ENCODE measurements at places on chromosomes 12 and 14. TPM values are rescaled to one million over a fixed set of nuclear protein-coding genes. Genes with fewer than 3 reads are reported as not detected.

DNA sequence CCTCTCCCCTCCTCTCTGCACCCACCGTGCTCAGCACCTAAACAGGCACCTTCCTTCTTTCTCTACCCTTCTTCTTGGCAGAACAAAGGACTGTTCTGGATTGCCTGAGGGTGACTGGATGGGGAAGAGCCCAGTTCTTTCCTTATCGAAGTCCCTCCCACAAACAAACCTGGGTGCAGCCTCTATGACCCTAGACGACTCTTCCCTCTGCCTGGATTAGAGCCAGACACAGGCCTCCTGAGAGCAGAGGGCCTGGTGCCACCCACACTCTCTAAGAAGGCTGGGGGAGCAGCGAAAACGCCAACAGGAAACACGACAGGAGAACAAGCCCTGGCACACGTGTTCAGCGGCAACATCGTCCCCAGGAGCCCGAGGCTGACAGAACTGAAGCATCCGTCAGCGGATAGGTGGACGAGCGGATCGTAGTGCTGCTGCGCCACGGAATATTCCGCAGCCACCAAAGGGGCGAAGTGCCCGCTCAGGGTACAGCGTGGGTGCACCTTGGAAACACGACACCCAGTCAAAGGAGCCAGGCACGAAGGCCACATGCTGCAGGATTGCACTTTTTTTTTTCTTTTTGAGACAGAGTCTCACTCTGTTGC, 38.0 kb downstream of the RIMBP2 start:
- H3K36me3 ChIP-seq, result no peaks in the 10 kb centered on the region
- no peaks in the 10 kb centered on the region for H3K27me3 ChIP-seq
- DNase-seq, result no peak

DNA sequence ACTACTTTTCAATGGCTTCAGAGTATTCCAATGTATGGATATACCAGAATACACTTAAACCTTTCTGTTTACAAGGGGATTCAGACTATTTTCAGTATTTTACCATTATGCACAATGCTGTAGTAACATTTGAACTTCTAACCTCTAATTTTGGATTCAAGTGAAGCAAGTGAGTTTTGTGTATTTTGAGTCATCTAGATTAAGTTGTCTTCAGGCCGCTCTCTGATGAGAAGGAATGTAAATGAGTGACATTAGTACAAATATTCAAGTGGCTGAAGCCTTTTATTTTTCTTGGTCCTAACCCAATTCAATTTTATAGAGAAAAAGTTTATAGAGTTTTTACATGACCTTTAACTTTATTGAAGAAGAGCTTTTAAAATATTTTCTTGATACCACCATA, 125.6 kb downstream of the PDE3A start:
- DNase-seq, result no peak
- no peak overlapping the region for H3K27ac ChIP-seq
- no peak overlapping the region for H3K4me3 ChIP-seq
- no peaks in the 10 kb centered on the region for H3K36me3 ChIP-seq
- H3K27me3 ChIP-seq, result no peaks in the 10 kb centered on the region

- H3K36me3 ChIP-seq, result no peaks in the 10 kb centered on the region
- no peaks in the 10 kb centered on the region for H3K4me1 ChIP-seq
- no peak overlapping the region for H3K4me3 ChIP-seq
- H3K27ac ChIP-seq, result no peak overlapping the region
These were observed 47.1 kb downstream of the KIF21A start for GRCh38 chr12:39395866-39396265.

DNA sequence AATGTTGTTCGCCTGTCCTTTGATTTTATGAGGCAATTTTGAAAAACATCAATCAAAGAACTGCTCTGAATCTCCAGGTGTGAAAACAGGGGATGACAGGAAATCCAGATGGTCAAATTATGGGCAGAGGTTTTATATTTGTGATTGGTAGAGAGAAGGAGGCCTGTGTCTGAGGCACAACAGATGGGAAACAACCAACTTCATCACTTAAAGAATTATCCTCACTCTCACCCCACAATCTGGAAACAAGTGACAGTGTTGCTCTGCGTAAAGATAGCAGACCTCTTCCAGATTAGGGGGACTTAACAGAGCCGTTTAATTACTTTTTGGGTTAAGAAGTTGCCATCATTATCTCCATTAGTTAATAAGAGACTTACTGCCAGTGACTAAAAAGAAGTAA, 64.1 kb upstream of the EGLN3 start:
- H3K36me3 ChIP-seq, result no peaks in the 10 kb centered on the region
- H3K4me1 ChIP-seq, result peaks cover 9% of the 10 kb centered on the region
- DNase-seq, result no peak
- H3K4me3 ChIP-seq, result no peak overlapping the region

GRCh38 chr12:3281588-3282383, 204.6 kb downstream of the TSPAN9 start:
- no peaks in the 10 kb centered on the region for H3K27me3 ChIP-seq
- H3K36me3 ChIP-seq, result peaks cover 55% of the 10 kb centered on the region
- H3K4me3 ChIP-seq, result no peak overlapping the region

DNA sequence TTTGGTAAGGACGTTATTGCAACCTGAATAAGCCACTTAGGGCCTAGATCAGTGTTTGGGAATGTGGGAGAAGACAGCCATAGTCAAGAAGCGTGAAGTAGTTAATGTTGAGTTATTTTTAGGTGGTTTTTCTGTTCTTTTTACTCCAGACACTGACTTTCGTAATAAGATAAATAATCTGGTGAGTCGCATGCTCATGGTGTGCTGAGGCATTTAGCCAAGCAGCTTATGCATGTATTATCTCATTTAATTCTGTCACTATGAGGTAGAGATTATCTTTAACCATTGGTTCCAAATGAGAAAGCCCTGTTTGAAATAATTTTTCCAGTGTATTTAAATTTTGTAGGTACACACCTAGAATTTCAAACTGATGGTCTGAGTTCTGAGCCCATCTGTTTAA, 67.3 kb downstream of the RCOR1 start:
- no peak for DNase-seq
- H3K27me3 ChIP-seq, result no peaks in the 10 kb centered on the region
- H3K4me1 ChIP-seq, result peaks cover 17% of the 10 kb centered on the region
- no peak overlapping the region for H3K4me3 ChIP-seq
- no peaks in the 10 kb centered on the region for H3K36me3 ChIP-seq
- H3K27ac ChIP-seq, result no peak overlapping the region

DNA sequence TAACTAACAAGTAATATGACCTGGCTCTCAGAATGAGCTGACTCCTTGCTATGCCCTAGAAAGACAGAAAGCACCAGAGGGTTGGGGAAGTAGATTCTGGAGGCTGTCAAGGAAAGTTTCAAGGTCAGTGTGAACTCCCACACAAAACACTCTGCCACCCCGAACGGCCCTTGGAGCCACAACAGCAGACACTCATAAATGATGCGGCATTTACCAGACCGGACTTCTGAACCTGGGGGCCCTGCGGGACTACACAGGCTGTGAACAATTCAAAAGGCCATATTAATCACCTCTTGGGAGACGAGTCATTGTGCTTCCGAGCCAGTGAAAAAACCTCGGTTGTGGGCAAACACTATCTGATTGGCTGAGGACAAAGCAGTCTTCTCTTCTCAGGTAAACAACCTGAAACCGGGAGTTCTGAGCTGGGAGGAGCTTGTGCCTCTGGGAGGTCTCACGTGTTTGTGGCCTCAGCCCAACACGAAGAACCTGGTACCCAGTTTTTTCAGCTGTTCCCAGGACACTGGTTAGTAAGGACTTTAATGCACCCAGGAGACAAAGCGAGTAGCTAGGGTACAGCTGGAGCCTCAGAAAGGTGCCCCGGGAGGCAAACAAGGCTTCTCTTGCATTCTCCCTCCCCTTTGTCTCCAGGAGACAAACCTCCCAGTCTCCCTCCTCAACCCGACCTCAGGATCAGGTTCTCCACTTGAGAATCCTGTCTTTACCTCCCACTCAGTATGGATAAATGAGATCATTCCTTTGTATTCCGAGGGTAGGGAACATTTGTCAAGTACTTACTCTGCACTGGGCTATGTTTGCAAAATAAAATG, 35.3 kb downstream of the VWF start:
- H3K4me1 ChIP-seq, result peaks cover 44% of the 10 kb centered on the region
- H3K27me3 ChIP-seq, result no peaks in the 10 kb centered on the region
- no peak overlapping the region for H3K27ac ChIP-seq
- no peak overlapping the region for H3K4me3 ChIP-seq

- H3K27ac ChIP-seq, result no peak overlapping the region
- H3K4me3 ChIP-seq, result no peak overlapping the region
- peaks cover 13% of the 10 kb centered on the region for H3K36me3 ChIP-seq
These were observed 144.6 kb downstream of the TTC7B start for GRCh38 chr14:90671382-90672234.

- DNase-seq, result no peak
- peaks cover 38% of the 10 kb centered on the region for H3K27me3 ChIP-seq
- peaks cover 29% of the 10 kb centered on the region for H3K4me1 ChIP-seq
These were observed 7.2 kb upstream of the GPR132 start for GRCh38 chr14:105072381-105072861.

GRCh38 chr12:117749431-117749830, 219.4 kb downstream of the KSR2 start:
- no peak overlapping the region for H3K27ac ChIP-seq
- H3K4me1 ChIP-seq, result no peaks in the 10 kb centered on the region
- H3K27me3 ChIP-seq, result peaks cover 4% of the 10 kb centered on the region
- no peaks in the 10 kb centered on the region for H3K36me3 ChIP-seq
- H3K4me3 ChIP-seq, result no peak overlapping the region

DNA sequence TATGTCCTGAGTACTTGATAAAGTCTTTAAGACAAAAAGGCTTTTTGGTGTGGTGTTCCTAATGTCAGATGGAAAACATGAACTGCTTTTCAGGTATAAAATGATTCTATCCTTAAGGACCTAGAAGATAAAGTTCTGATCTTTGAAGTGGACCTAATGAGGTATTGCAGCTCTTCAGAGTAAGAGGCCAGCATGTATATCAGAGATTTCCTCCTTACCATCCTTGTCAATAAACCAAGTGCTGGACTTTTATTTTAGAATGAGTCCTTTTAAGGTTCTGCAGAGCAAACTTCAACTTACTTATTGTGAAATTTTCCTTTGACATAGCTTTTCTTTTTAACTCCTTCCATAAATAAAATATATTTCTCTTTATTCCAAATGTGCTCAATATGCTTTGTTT, 50.1 kb downstream of the UNC79 start:
- H3K27ac ChIP-seq, result no peak overlapping the region
- H3K4me1 ChIP-seq, result no peaks in the 10 kb centered on the region
- no peak overlapping the region for H3K4me3 ChIP-seq
- peaks cover 2% of the 10 kb centered on the region for H3K27me3 ChIP-seq
- H3K36me3 ChIP-seq, result no peaks in the 10 kb centered on the region
- no peak for DNase-seq

GRCh38 chr14:36773558-36773957, 111.9 kb downstream of the PAX9 start:
- H3K27me3 ChIP-seq, result no peaks in the 10 kb centered on the region
- DNase-seq, result no peak
- no peak overlapping the region for H3K27ac ChIP-seq
- no peaks in the 10 kb centered on the region for H3K36me3 ChIP-seq

DNA sequence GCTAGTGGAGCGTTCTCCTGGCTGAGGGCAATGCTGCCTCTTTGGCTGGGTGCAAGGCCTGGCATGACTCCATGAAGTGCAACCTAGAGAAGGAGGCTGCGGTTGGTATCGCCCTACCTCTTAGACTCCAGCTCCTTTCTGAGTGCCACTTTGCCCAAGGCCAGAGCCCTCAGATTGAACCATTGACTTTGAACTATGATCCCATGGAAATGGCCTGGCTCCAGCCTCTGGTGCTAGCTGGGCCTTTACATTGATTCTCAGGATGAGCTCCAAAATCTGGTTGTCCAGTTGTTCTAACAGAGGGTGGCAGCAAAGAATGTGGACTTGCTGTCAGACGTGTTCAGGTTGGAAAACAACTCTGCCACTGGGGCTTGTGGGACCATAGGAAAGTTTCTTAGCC, 16.1 kb upstream of the SMOC1 start:
- H3K4me1 ChIP-seq, result no peaks in the 10 kb centered on the region
- H3K4me3 ChIP-seq, result no peak overlapping the region
- H3K27ac ChIP-seq, result no peak overlapping the region
- H3K36me3 ChIP-seq, result no peaks in the 10 kb centered on the region

- no peak for DNase-seq
- no peak overlapping the region for H3K4me3 ChIP-seq
- peaks cover 63% of the 10 kb centered on the region for H3K36me3 ChIP-seq
- H3K27ac ChIP-seq, result no peak overlapping the region
These were observed 49.6 kb downstream of the HNRNPC start for GRCh38 chr14:21219561-21220111.

DNA sequence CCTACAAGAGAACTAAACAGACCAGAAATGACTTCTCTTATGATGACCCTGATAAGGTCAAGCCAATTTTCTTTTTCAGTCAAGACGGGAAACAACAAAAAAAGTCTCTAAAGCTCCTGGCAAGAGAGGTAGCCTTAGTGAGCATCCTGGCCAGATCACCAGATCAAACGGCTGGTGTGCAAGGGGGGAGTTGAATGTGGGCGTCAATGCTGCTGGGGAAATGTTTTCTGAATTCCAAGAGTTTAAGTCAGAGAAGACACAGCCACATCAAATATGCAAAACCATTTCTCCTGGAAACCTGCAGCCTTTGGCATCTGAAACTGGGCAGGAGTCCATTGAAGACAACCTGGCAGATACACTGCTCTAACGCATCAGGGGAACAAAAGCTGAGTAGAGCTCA, 16.0 kb upstream of the SELPLG start:
- peaks cover 2% of the 10 kb centered on the region for H3K4me1 ChIP-seq
- H3K27me3 ChIP-seq, result no peaks in the 10 kb centered on the region
- H3K36me3 ChIP-seq, result peaks cover 92% of the 10 kb centered on the region
- no peak overlapping the region for H3K4me3 ChIP-seq
- no peak for DNase-seq

DNA sequence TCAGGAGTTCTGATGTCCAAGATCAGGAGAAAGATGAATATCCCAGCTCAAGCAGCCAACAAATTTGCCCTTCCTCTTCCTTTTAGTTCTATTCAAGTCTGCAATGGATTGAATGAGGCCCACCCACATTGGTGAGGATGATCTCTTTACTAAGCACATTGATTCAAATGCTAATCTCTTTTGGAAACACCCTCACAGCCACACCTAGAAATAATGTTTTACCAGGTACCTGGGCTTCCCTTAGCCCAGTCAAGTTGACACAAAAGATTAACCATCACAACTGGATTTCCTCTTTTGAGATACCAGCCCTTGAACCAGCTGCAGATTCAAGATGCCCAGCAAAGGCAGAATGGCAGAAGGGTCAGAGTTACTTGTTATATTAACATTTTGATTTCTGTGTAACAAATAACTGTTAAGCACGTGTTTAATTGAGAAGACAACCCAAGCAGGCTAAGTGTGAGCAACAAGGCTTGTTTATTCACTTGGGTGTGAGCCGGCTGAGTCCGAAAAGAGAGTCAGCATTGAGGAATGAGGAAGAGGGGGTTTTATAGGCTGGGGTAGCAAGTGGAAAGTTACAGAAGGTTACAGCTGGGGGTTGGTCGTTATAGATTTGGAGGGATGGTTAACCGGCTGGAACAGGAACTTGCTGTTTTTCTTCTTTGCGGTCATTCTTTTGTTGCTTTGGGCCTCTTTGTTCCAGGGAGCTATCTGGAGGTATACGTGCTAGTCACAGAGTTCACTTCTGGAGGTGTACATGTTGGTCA, 180.3 kb downstream of the EMP1 start:
- H3K4me1 ChIP-seq, result no peaks in the 10 kb centered on the region
- H3K27me3 ChIP-seq, result no peaks in the 10 kb centered on the region
- H3K27ac ChIP-seq, result no peak overlapping the region
- no peak overlapping the region for H3K4me3 ChIP-seq
- DNase-seq, result no peak

DYNC1H1 gene
- total RNA-seq, result 556 TPM

TOMM20L gene
- total RNA-seq, result not detected

PLCZ1 gene
- not detected for total RNA-seq

CMA1 gene
- total RNA-seq, result not detected

TEX52 gene
- not detected for total RNA-seq

DAD1 gene
- 197 TPM for total RNA-seq

GYS2 gene
- not detected for total RNA-seq

HOXC9 gene
- 6.5 TPM for total RNA-seq

TAS2R43 gene
- total RNA-seq, result 0.89 TPM
